ENCODE measurements at places on chromosomes 5 and 9.

DNA sequence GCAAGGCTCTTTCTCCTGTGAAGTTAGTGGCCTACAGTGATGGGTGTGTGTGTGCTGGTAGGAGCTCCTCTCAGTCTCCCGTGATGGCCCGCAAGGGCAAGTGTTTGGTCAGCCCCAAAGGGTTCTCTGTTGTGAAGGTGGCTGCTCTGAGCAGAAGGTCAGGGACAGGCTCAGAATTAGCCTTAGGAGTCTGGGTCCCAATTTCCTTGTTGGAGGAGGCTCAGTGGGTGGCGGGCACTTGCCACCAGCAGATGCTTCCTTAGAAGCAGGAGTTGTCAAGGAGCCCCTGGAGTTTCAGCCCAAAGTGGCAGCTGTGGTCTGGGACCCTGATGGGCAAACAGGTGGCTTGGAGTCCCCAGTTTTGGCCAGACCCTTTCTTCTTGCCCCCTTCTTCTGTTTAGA is 154.4 kb downstream of the MACROH2A1 start:
- DNase-seq, result peak; percentile 26

DNA sequence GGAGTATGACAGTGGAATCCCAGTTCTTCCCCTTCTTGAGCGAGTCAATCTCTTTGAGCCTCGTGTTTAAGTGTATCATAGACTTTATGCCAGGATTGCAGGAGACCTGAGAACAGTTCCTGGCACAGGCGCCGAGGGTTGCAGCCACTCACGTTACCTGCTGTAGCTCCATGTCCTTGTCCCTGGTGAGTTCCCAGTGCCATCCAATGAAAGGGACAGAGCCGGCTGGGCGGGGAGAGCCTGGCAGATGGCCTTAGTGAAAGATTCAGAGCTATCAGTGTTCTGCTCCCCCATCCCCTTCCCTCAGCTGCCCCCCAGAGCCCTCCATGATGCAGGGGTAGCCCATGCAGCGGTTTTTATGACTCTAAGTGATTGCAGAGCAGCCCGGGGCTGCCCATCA is 554.0 kb downstream of the BNC2 start:
- peak; percentile 36 for DNase-seq

DNA sequence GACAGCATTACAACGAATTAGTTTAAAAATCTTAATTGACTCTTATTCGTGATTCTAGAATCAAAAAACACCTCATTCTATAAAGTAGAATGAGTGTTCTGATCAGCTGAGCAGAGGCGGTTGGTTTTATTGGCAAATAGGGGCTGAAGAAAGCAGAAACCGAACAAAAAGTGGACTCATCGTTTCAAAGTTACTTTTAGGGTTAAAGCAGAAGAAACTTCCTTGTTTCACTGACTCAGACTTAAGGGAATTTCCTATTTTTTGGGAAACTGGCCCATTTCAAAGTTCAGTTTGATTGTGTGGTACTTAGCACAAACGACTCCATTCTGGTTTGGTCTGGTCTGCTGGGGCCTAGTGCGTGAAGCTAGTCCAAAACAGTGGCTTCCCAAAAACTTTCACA is 862 bp upstream of the NDUFB6 start:
- no peak for DNase-seq

GRCh38 chr9:33187519-33188218 is 20.5 kb upstream of the B4GALT1 start:
- DNase-seq, result no peak

- no peak for DNase-seq
Observed at GRCh38 chr9:78682216-78682615, 385.3 kb downstream of the PSAT1 start.

GRCh38 chr9:76583256-76583655 is 124.3 kb downstream of the GCNT1 start:
- no peak for DNase-seq

DNA sequence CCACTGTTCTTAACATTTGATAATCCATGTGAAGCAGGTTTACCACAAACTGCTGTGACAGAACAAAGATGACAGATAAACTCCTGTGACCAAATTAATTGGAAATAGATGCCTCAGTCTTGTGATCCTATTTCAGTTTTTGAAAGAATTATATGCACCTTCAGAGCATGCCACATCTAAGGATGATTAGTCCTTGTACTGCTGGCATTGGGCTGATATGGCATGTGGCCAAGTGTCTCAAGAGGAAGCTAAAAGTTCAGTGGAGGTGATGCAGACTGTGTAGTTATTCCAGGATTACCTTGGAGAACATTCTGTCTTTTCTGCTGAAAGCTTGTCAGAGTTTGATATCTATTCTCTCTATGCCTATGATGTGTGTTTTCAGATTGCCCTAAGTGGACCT is 314.4 kb upstream of the EFNA5 start:
- no peak for DNase-seq

DNA sequence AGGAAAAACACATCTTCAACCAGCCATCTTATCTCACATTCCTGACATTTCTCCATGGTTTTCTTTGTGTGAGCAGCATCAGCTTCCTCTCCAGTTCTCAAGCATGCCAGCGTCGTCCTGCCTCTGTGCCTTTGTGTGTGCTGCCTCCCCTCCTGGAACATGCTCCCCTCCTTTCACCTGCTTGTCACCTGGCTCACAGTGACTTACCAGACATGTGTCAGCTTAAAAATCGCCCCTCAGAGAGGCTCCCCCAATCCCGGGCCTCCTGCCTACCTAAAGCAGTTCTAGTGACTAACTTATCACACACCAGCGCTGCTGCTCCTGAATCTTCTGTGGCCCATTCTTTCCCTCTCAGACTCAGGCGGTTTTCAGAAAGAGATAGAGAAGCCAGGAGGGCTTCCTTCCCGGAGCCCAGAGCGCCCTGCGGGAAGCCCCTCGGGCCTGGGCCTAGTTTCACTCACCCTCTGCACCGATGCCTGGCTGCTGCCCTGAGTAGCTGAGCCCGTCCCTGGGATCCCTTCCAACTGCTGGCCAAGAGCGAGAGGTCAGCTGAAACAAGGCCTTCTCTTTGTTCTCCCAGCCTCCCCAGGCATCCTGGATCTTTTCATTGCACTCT is 51.1 kb upstream of the MVB12B start:
- DNase-seq, result no peak

GRCh38 chr9:128946571-128947276 is 679 bp downstream of the DOLK start:
- DNase-seq, result no peak

- peak; percentile 60 for DNase-seq
Observed at GRCh38 chr9:34437006-34437925, 21.1 kb downstream of the FAM219A start.

- no peak for DNase-seq
Observed at GRCh38 chr9:134230092-134230941, 66.0 kb upstream of the RNU6ATAC start.

DNA sequence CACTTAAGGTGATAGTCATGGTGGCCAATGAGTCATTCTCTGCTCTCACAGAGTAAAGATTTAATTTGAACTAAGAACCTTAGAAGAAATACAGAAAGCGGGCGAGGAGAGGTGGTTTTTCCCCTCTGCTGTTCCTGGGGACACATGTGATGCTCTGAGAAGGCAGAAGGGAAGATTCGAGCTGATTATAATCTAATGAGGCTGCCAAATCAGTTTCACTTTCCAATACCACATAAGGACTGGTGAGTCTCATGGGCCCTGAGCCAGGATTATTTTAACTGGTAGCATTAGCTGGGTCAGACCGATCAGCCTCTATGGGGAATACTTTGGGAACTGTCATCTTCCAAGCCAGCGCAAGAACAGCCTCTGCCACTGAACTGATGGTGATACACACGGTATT is 116.5 kb downstream of the SLC1A3 start:
- no peak for DNase-seq

- DNase-seq, result no peak
Observed at GRCh38 chr5:134604908-134605307, 27.7 kb downstream of the SAR1B start.

DNA sequence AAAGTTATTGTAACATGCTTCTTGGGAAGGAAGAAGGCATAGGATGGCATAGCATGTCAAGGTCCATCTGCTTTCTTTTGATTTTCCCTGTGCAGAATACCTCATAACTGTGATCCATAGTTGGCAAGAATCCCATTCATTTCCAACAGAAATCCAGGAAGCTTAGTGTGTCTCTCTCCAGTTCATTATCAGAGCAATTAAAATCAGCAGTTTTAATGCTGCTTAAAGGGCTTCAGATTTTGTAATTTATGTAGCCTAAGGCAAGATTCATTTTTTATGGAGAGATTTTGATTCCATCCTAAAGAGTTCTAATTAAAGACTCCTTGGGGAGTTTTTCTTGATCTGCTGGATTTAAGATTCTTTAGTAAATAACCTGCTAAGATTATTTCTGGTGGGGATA is 560.1 kb downstream of the PDE4D start:
- no peak for DNase-seq

DNA sequence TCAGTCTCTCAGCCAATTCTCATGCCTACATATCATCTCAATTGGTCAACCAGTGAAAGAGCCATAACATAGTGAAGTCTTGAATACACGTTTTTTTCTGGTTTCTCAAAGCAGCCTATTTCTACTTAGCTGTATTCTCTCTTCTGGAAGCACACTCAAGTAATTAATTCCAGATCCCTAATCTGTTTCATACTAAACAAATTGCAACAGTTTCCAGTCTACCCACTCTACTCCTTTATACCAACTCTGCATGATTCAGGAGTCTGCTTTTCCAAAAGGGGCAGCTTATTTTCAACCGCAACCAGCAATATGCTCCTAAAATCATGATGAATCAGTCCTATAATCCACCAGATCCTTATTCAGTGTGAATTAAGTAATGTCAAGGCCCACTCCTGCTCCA is 211.7 kb downstream of the TLE1 start:
- no peak for DNase-seq

DNA sequence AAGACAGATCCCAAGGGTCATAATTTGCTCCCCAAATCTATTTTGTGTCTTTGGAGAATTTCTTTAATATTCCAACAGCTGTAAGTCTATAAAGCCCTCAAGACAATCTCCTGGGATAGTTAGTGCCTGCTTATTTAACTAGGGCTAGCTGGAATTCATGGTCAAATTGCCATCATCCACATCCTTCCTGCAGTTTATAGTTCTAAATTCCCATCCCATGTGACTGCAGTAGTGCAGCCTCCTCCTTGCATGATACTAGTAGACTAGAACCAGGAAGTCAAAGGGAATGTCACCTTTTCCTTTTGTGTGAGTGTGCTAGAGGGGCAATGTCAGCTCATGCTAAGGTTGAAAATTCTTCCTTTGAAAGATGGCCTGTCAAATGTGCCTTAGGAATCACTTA is 214.8 kb upstream of the PIK3R1 start:
- no peak for DNase-seq

DNA sequence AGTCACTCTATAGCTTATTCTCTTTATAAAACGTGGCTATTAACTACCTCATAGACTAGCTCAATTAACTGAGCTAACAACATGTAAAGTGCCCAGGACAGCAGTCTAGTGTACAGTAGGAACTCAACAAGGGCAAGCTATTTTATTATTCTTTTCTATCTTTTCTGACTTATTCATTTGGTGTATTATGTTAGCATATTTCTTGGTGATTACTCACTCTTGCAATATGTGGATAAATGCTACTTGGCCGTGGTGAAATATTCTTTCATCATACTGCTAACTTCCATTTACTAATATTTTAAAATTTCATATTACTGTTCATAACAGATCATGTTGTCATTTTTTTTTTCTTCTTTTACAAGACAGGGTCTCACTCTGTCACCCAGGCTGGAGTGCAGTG is 4.9 kb downstream of the SLC25A51 start:
- DNase-seq, result no peak

DNA sequence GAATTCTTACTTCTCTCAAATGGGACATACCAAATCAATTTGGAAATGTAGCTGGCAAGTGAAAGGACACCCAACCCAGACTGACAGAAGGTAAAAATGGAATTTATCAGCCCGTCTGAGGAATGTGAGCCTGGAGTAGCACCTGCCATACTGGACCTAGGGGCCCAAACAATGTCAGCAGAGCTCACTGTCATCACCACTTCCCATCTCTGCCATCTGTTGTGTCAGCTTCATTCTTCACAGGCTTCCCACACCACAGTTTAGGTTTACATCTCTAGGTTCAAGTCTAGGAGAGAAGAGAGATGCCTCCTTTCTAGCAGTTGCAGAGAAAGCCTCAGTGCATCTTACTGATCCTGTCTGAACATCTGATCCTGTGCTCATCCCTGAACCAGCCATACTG is 222.4 kb downstream of the DOCK8 start:
- DNase-seq, result no peak

GRCh38 chr9:15843931-15844330 is 291.1 kb downstream of the CCDC171 start:
- DNase-seq, result no peak

- peak; percentile 41 for DNase-seq
Observed at GRCh38 chr5:963310-963672, 45.3 kb upstream of the NKD2 start.

DNA sequence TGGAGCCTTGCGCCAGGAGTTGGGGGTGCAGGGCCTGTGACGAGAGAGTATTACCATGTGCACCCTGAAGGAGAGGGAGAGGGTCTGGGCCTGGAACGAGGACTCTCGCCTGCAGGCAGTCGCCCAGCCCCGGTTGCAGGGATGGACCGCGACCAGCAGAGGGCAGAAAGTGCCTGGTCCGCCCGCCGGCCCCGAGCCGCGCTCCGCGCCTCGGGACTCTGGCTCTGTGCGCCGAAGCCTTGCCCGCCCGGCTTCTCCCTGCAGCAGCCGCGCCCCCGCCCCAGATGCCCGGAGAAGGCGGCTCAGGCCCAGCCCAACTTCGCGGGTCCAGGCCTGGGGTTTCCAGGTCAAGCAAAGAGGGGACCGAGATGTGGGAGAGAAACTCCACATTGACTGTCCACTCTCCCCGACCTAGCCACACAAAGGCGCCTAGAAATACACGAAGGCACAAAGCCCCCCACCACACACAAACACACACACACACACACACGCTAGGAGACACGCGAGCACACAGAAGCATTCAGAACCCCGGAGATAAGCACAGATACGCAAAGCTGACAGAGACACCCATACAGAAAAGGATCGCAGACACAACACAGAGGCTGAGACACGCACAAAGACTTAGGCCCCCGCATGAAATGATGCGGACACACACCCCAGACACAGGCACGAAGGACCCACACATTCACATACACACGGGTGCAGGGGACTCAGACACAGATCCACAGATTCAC is 2.0 kb upstream of the LMX1B start:
- peak; percentile 82 for DNase-seq

DNA sequence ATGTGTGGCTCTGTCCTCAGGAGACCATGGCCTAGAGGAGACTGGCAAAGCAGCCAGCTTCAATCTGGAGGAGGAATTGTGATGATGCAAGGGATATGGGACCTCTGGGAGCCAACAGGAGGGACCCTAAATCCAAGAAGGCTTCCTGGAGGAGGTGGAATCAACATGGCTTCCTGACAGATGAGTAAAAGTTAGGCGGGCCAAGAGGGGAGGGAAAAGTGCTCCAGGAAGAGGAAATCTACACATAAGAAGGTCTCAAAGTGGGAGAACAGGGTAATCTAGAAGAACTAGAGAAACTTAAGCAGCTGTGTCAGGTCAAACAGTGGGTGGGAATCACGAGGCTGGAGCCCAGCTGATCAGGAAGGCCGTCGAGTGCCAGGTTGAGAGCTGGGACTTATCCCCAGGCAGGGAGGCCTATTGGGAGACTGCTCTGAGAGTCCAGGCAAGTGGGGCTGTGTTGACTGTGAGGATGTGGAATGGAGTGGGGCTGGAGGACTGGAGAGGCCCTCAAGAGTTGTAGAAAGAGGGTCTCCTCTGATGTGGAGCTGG is 119.1 kb downstream of the C9orf50 start:
- DNase-seq, result no peak
